GM04503 (cell line): ENCODE measurements at places on chromosomes 2 and 18.

DNA sequence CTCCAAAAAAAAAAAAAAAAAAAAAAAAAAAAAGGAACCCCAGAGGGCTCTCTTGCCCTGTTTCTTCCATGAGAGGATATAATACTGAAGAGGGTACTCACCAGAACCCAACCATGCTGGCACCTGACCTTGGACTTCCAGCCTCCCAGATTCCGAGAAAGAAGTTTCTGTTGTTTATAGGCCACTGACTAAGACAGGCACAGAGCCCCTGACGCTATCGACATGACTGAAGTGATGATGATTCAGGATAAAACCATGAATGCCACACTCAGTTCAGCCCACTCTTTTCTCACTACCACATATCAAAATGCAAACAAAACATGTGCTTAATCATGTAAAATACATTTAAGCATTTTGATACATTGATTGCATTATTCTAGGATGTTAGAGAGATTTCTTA, 66.1 kb upstream of the CDCA7 start:
- DNase-seq: no peak

GRCh38 chr2:16890081-16890480, 224.4 kb upstream of the CYRIA start:
- DNase-seq: no peak

DNA sequence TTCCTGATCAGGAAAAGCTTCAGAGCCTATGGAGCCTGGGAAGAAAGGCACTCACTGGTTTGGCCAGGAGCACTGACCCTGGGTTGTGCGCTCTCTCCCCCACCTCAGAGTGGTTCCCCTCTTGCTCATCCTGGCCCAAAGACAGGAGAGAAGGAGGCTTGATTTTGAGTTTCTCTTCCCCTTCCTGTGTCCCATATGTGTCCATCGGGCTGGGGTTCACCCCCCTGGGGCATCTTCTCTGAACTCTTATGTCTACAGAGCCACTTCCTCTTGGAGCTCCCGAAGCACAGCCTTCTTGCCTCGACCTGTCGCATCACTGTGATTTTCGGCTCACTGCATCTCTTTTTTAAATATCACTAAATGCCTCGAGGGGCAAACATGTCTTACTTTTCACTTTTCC, 692.3 kb downstream of the RNF144A start:
- DNase-seq: no peak

DNA sequence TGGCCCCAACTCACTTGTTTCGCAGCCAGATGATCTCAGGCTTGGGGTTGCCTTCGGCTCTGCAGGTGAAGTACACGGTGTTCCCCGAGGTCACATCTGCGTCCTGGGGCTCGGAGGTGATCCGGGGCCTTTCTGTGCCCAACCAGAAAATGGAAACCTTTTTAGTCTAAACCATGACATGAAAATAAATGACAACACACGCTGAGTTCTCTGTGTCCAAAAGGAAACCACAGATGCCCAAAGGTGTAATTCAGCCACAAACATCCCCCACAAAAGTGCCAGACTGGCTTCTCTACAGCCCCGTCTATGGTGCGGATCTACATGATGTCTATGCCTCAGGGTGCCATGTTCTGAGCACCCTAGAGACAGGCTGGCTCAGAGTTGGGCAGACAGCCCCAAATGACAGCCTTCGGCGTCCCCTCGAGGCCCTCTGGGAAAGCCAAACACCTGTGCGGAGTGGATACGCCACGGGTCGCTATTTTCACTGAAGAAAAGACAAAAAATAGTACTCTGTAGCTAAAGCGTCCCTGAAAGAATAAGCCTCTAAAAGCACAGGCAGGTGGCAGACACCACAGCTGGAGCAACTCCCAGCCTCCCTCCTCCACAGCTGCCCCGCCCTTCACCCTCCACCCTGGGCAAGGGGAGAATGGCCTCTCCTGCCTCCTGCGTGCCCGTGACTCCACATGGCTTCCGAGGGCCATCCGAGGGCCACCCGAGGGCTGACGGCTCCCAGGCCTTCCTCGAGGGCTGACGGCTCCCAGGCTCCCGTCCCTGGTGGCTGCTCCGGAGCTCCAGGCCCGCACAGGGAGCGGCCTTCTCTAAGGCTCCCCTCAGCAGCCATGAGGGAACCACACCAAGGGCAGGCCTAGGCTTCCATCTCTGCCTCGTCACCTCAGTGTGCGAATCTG, 67.1 kb downstream of the PXDN start:
- no peak for DNase-seq

DNA sequence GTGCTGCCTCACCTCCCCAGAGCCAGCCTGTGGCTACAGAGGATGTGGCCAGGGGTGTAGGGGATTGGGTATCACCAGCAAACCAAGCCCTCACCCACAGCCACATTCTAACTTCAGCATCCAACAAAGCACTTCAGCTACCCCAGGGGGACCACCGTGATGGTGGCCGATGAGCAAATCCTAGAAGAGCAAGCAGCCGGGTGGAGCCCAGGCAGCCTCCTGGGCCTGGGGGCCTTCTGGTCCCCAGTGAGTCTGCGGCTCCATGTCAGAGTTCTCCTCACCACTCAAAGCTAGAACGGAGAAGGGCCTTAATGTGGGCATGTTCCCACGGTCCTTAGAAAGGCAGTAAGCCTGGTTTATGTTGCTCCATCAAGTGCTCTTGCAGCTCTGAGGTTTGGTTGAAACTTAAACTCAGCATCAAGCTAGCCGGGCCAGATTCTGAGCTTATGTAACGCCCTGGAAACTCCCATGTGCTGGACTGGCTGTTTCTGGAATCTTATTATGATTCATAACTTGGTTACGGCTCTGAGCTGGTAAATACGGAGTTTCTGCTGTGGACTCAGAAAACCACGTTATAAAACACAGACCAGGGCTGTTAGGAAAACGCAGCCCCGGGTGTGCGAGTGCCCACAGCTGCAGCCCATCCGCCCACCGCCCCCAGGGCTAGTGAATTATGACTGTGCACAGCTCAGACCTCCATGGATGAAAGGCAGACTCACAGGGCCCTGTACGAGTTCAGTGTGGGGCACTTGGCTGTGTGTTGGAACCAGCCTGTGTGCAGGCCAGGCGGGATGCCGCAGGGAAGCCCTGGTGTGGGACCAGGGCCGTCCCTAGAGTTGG, 99.8 kb downstream of the SEPTIN10 start:
- DNase-seq: peak; percentile 87

GRCh38 chr2:219199470-219200211, 6.9 kb upstream of the ZFAND2B start:
- no peak for DNase-seq

- no peak for DNase-seq
These were observed 39.5 kb upstream of the IL1RL1 start for GRCh38 chr2:102271844-102272243.

DNA sequence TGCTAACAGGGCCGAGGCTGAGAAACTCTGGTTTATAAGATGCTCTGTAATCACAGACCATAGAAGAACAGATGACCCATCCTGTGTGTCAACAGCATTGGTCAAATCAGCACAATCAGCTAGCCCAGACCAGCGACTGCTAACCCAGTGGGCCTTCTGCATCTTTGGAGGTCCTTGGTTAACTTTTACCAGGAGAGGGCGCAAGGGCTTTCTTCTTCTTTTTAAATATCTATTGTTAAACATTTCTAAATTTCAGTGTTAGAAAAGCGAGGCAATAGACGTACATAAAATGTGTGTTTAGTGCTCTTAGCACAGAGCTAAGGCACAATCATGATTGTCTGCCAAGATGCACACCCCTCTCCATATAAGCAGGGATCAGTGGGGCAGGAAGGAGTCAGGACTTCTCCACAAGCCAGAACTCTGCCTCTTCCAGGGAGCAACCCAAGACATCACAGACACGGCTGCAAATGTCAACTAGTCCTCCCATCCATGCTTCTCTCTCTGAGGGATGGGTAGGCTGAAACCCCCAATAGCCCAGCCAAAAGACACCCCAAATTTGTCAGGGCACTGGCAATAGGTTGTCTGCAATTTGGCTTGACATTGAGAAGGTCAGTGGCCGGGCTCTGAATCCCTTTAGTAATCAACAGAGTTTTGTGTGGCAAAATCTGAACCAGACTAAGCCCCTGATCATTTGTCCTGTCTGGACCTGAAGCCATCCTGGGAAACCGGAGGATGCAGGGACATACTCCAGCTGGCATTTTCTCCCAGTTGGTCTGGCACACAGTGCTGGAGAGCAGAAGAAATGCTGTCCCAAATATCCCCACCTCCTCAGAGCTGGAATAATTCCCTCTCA, 188.2 kb downstream of the BCL2 start:
- no peak for DNase-seq

- DNase-seq: peak; percentile 94
These were observed 111.6 kb downstream of the AGAP1 start for GRCh38 chr2:235605312-235606003.

- no peak for DNase-seq
These were observed 254.5 kb downstream of the KLHL29 start for GRCh38 chr2:23639406-23639982.

- no peak for DNase-seq
These were observed 104.4 kb downstream of the GULP1 start for GRCh38 chr2:188395903-188396689.

GRCh38 chr2:85822766-85823165, 66.0 kb downstream of the ST3GAL5 start:
- no peak for DNase-seq

DNA sequence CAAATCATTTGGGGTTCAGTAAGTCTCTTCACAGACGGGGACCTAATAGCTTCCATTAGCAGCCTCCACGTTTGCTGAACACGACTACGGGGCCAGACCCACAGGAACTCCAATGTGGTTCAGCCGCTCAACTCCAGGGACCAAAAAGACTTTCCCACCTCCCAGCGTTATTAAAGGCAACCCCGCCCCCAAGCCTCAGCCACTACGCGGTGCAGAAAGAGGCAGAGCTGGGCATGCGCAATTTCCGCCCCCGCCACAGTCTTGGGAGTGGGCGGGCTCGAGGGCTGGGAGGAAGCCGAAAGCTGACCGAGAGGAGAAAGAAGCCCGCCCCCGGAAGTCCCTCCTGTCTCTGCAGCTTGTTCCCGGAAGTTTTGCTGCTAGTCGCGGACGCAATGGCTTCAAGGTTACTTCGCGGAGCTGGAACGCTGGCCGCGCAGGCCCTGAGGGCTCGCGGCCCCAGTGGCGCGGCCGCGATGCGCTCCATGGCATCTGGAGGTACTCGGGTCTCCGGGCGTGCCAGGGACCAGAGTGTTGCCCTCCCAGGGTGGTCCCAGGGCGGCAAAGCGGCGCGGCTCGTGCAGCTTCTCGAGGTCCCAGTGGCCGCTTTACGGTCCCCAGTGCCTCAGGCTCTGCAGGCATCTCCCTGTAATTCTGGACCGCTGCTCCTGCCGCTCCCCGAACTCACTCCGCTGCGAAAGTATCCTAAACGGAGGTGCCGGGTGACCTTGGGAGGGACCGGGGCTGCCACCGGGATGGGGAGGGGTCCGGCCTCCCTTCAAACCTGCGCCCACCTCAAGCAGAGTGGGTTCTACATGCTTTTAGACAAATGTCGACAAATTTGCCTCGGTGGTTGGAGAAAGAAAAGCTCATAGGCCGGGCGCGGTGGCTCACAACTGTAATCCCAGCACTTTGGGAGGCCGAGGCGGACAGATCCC, at the start of gene COX5B:
TSS of gene COX5B (plus strand) at position 368 of the 935 bp plus-strand sequence. CDS start at position 393, 25 bp downstream.
- peak; percentile 72 for DNase-seq

DNA sequence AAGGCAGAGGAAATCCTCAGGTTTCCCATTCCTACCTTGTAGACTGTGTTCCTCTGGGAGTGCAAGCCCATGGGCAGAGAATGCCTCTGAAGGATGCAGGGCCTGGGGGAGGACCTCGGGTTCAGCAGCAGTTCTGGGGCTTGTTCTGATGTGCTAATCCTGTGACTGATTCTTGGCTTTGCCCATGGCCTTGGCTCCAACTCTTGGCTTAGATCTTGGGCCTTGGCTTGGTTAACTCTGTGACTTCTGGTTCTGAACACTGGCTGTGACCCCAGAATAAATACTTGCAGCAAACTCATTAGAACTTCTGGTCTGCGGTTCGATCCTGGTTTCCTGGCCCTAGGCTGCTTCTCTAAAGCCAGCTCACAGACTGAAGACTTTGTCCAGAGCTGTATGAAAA, 366.9 kb upstream of the ZEB2 start:
- DNase-seq: no peak

GRCh38 chr2:2871480-2872308, 505.9 kb downstream of the EIPR1 start:
- no peak for DNase-seq

GRCh38 chr2:66701656-66702055, 266.7 kb downstream of the MEIS1 start:
- no peak for DNase-seq

DNA sequence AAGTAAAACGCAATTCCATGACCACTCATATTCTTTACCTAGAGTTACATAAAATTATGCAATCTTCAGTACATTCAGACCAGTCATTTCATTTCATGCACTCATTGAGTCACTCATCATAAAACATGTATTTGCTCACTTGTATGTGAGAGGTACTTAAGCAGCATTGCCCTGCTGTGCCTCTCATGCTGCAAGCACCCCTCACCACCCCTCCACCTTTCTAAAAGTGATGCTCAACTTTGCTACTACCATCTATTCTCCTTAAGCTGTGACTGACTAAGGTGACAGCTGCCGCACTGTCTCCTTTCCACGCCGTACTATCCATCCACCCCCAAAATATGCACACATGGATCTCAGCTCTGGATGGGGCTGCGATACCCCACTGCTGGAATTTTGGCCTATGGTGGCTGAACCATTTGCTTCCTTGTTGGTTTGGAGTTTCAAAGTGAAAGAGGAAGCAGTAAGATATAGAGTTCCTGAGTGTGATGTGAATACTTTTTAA, 7.2 kb downstream of the ARHGAP25 start:
- no peak for DNase-seq

DNA sequence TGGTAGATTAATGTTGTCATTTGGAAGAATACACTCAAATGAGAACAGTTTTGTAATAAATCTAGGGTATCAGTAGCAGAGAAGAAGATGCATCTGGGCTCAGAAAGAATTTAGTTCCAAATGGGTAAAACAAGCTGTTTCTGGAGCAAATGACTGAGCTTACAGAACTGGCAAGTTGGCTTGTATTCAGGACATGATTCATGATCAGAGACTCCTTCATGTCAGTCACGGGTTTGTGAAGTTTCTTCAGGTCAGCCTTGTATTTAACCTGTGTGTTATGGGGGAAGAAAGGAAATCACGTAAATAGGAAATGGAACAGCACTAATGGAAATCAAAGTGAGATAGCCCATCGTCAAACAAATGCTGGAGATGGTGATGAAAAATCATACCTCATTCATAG, 109.1 kb downstream of the RIF1 start:
- DNase-seq: no peak

DNA sequence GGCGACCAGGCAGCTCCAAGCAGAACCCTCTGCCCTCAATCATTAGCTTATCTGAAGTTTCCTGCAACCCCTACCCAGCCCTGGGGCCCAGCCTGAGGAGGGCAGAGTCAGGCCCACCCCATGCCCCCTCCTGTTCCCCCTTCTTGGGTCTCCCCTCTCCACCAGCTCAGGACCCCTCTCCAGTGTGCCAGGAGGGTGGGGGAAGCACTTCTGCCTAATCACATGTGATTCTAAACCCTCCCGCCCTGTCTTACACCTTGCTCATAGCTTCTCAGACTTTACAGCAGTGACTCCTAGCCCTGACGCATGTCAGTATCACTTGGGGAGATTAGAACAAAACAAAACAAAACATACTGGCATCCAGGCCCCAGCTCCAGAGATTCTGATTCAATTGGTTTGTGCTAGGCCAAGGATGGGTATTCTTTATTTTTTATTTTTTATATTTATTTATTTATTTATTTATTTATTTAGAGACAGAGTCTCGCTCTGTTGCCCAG, 42.5 kb upstream of the ASAP2 start:
- no peak for DNase-seq
